Activated naive CD4-positive, alpha-beta T cell (primary cell): ENCODE measurements at places on chromosomes 7 and 10.

GRCh38 chr10:46549171-46550075, 7.0 kb downstream of the GPRIN2 start:
- no peak for DNase-seq

GRCh38 chr7:134452991-134453473, 5.9 kb downstream of the AKR1B1 start:
- DNase-seq = no peak

- DNase-seq = no peak
Observed at GRCh38 chr10:10786109-10787090, 231.3 kb upstream of the CELF2 start.

- no peak for DNase-seq
Observed at GRCh38 chr7:159020987-159021386, 123.7 kb downstream of the VIPR2 start.

DNA sequence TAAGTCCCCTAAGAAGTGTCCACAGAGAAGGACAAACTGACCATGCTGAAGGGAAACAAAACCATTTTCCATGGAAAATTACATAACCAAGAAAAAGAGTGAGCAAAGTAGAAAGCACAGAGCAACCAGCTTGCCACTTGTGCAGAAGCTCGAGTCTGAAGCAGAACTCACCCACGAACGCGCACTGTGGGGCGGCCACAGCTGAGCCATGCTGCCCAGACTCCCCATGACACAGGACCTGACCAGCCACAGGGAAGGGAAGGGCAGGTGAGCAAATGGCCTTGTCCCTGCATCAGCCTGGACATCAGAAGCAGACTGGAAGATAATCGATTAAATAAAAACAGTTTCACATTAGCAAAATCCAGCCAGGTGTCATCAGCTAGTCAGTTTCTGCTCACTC, 95.7 kb downstream of the TCERG1L start:
- DNase-seq = no peak
